ENCODE measurements at places on chromosomes 12 and 14.

- DNase-seq: no peak
These were observed 16.5 kb upstream of the GALNT8 start for GRCh38 chr12:4703676-4704075.

GRCh38 chr12:9669534-9669933 is at the start of gene CLEC2D:
Gene CLEC2D, plus strand, starts transcription at chr12:9669713. Its CDS starts 22 bp downstream, at chr12:9669735.
- DNase-seq: peak; percentile 36

DNA sequence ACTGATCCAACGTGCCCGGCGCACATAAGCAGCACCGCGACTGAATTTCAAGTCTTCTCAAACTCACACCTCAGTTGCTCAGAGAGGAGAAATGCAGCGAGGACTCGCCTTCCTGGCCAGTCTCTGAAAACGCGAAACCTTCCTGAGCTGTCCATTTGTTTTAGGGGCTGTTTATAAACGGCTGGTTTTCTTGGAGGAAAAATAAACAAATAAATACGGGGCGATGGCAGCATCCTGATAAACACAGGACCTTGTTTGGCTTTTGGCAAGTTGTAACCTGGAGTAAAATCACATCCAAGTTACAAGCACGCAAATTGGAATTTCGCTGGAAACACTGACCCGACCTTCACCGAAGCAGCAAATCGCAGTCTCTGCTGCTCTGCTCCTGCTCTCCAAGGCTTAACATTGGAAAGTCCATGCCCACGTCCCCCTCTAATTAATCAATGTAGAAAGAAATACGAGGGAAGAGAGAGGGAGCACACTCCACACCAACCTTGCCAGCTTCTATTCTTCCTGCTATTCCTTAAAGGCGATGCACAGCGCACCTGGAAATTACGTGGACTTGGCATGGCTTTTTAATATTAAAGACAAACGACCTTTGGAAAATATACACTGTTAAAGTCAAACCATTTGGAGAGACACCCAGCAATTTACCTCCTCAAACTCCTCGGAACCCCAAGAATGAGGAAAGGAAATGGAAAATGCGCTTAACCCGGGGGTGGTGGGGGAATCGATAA is 248.8 kb downstream of the APAF1 start:
- DNase-seq: no peak

GRCh38 chr12:111942557-111942956 is 70.4 kb downstream of the TMEM116 start:
- DNase-seq: no peak

GRCh38 chr12:132986885-132987225 is 688 bp downstream of the ZNF26 start:
- DNase-seq: no peak

GRCh38 chr12:32477714-32478113 is 78.4 kb downstream of the FGD4 start:
- DNase-seq: no peak

- DNase-seq: no peak
These were observed 36.9 kb downstream of the NRDE2 start for GRCh38 chr14:90294872-90295271.

All from stimulated activated effector memory CD8-positive, alpha-beta T cell treated with anti-CD3 and anti-CD28 coated beads, Interleukin-12 subunit alpha, Interleukin-12 subunit beta, amount 100 ng/mL, for 72 hours (primary cell).